Choroid plexus epithelial cell (primary cell): ENCODE measurements at places on chromosomes 1 and 21.

- no peak for DNase-seq
These were observed 464.8 kb upstream of the USP24 start for GRCh38 chr1:55679971-55680370.

GRCh38 chr1:56079391-56079790 lies 500.0 kb downstream of the PLPP3 start:
- no peak for DNase-seq

DNA sequence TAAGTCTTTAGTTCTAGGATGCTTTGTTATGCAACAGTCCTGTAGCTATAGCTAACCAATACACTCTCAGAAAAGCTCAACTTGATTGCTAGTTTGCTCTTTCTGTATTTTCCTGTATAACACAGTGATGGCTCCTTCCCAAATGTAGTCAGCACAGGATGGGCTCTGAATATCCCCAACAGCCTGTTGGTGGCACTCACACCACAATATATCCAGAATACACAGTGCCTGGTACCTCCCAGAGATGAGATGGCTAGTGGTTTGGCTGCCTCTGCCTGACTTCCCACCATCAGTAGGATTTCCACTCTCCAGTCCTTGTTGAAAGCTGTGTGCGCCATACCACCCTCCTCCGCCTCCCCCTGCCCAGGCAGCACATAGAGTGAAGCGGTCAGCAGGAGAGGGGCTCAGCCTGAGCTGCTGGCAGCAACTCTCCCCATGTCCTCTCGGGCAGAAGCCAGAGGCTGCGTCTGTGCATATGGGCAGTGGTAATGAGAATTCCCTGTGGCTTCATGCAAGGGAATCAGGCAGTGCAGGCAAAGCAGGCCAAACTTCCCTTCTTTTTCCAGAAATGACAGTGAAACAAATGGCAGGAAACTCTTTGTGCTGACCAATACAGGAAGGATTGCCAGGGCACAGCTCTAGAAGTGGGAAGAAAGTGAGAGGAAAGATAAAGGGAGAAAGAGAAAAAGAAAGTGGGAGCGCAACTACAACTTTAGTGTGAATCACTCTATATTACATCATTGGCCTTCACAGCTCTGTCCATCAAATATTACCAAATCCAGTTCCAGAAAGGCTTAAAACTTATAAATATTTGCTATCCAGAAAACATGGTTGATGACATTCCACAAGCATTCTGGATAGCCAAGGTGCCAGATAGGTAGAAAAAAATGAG lies 49.7 kb downstream of the LMX1A start:
- DNase-seq, result no peak

DNA sequence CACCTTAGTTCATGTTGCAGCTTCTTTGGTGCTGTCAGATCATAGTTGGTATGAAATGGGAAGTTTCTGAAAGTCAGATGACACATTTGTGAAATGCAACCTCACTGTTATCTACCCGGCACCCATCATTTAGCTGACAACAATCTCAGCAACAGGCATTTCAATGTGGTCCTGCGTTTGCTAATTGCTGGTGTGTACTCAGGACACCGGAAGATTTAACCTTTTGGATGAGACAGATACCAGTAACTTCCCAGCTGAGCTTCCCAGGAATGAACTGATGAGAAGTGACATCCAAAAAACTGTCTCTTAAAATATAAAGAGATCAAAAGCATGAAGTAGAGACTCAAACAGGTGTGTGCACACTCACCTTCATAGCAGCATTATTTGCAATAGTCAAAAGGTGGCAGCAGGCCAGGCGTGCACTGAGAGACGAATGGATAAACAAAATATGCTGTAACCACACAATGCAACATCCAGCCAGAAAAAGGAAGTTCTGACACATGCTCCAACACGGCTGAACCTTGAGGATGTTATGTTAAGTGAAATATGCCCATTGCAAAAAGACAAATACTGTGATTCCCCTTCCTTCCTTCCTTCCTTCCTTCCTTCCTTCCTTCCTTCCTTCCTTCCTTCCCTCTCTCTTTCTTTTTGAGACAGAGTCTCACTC lies 7.9 kb upstream of the CLDN14 start:
- peak; percentile 80 for DNase-seq

DNA sequence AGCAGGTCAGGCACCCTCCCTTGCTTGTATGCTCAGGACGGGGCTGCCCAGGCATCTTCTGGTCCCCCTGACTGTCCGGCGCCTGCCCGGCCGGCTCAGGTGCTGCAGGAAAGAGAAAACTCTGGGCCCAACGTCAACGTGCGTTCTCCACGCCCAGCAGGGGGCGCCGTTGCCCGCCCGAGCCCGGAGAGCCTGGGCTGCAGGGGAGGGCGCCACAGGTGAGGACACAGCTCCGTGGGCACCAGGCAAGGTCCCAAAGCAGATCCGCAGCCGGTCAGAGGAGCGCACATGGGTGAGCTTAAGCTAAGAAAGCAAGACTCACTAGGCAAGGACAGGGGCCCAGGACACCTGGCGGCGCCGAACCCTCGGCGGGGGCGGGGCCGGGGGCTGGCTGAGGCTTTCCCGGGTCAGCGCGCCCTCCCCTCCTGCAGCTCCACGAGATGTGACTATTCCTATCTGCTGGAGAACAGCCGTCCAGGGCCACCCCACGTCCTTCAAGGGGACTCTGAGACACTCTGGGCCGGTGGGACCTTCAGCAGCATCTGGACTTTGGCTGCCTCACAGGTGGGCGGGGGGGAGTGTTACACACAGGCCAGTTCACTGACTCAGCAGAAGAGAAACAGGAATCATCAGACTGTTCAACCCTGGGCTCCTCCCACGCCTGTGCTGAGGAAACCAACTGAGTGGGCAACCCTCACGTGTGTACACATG lies 29.3 kb downstream of the KRTAP10-1 start:
- DNase-seq, result peak; percentile 39

- DNase-seq, result no peak
These were observed at the start of gene LCE3D for GRCh38 chr1:152580433-152580832. LCE3D (minus strand) TSS chr1:152580516; CDS start chr1:152579936, 580 bp downstream.

DNA sequence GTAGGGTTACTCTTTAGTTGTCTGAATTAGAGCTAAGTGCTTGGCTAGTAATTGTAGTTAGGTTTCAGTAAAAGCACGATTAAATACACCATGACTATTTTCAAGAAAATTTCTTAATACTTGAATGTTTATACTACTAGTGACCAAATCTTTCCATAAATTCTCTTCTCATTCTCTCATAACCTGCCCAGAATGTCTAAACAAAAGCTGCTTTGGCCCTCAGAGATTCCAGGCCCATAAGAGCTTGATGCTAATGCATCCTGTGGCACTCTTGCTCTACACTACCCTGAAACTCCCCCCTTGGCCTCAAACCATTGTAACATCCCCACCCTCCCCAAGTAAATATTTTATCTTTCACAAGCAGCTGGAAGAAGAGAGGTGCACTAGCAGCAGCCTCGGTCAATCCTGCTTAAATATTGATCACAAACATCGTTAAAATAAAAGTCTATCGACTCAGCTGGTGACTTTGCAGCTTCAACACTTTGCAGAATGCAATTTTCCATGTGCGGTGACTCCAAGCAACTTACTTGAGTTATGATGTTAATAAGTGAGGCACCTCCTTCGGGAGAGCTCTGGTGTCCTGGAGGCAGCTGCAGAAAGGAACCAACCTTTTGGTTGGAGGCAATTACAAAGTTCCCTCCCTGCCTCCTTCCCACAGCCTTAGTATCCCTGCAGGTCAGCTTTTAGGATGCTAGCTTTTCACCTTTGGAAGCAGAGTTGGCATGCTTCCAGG lies 315.6 kb upstream of the PLXNA2 start:
- no peak for DNase-seq

DNA sequence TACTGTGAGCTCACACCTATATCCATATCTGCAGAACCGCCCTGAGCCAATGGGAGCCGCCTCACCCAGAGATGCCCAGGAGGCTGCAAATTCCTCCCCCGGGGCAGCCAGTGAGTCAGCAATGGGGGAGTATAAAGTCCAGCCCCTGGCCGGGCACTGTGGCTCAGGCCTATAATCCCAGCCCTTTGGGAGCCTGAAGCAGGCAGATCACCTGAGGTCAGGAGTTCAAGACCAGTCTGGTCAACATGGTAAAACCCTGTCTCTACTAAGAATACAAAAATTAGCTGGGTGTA lies 5.0 kb upstream of the CLCNKB start:
- no peak for DNase-seq

DNA sequence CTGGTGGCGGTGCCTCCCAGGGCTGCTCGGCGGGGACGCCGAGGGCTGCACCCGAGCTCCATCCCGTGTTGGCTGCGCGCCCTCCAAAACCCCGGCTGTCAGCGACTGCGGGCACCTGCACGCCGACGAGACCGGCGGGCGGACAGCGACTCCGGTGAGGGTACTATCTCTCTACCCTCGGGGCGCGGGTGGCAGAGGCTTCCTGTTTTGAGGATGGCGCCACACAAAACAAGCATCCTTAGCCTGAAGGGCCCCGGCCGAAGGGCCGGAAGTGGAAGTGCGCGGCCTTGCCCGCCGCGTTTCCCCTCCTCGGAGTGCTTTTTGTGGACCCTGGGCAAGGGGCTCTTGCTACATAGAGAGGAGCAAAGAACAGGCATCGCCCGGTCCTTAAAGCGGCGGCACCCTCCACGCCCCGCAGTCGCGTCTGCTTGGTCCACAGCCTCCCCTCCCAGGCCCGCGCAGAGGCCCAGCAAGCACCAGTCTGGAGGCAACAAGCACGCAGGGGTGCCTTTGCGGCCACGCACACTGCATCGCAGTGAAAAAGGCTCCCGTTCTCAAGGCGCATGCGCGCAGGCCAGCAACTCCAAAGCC lies 561 bp upstream of the COQ8A start:
- DNase-seq, result no peak

DNA sequence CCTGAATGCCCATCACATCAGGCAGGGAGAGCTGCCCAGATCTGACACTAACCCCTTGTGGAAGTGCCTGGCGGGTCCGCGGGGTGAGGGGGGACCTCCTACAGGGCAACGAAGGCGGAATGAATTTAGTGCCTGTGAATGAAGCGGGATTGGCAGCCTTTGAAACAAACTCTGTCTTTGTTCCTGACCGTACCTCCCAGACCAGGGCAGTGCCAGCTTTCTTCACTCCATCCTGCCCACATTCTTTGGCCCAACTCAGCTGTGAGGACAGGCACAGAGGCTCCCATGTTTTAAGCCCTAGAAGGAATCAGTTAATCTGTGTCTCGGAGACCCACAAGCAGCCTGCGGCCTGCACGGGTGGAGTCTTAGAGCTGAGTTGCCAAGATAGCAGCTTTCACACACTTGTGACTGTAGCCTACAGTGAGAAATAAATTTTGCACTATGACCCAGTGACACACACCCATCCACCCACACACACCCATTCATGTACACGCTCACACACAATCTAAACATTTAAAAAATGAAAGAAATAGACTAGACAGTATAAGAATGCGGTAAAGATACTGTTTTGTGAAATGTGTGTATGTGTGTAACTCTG lies 60.1 kb upstream of the USP24 start:
- peak; percentile 11 for DNase-seq

GRCh38 chr1:165138960-165139359 lies 217.6 kb downstream of the LMX1A start:
- no peak for DNase-seq

GRCh38 chr1:118184739-118185083 lies 317 bp downstream of the SPAG17 start:
- no peak for DNase-seq

GRCh38 chr1:55988963-55989452 lies 590.4 kb downstream of the PLPP3 start:
- no peak for DNase-seq
